Progenitor cell of endocrine pancreas (in vitro differentiated cells): ENCODE measurements at places on chromosomes 16 and 17. TPM values are rescaled to one million over a fixed set of nuclear protein-coding genes. Genes with fewer than 3 reads are reported as not detected.

The KCNH6 gene
- total RNA-seq = 12.0 and 13.2 TPM in 2 replicates

The KRT17 gene
- 0.22 and 0.46 TPM in 2 replicates for total RNA-seq

The SGCA gene
- total RNA-seq = not detected in 2 replicates

GRCh38 chr16:27811881-27812280 lies 251.6 kb downstream of the GSG1L start:
- DNase-seq = no peak

DNA sequence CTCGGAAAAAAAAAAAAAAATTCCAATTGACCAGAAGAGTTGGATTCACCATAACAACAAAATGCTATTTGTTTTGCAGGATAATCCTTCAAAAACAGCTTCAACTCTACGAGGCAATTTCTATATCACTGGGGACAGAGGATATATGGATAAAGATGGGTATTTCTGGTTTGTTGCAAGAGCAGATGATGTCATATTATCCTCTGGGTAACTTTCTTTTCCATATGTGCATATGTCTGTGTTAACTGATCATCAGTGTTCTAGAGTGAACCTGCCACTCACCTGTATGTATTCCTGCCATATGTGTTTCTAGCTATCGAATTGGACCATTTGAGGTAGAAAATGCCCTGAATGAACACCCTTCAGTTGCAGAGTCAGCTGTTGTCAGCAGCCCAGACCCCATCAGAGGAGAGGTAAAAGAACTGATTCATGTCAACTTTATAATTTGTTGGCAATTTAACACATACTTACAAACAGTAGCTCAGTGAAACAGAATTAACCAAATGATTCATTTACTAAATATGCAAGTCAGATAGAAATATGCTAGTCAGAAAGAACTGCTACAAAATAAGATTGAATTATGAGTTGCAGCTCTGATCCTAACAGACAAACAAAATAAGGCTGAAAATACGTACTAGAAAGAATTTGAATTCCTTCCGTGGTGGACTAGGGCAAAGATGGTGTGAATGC lies 14.2 kb downstream of the ERI2 start:
- DNase-seq = no peak
